ENCODE measurements at places on chromosomes 7 and 10.
A peak's percentile ranks its signal among the peaks of the same experiment; 100 is the strongest.

- no peak for DNase-seq
Observed at GRCh38 chr10:43166880-43167497, 28.7 kb downstream of the CSGALNACT2 start.

- DNase-seq: no peak
Observed at GRCh38 chr10:103106539-103106938, 86.5 kb downstream of the NT5C2 start.

DNA sequence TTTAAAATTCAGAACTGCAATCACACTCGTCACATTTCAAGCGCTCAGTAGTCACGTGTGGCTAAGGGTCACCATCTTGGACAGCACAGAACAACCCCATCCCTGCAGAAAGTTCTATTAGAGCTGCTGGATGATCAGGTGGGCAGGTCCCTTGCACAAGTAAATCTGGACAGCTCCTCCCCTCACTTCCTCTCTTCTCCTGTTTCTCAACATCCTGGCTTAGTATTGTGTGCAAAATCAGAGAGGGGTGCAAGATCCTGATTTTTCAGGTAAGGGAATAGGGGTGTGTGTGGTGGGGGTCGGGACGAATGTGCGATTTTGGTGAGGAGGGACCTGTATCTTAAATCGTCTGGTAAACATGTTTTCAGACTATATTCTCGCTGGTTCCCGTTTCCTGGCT is at the start of gene GIMAP4:
Gene GIMAP4 (plus strand): TSS at position 222 of the 400 bp plus-strand sequence. CDS start 2,512 bp downstream, outside the sequence.
- peak; percentile 21 for DNase-seq

GRCh38 chr7:150966002-150966401 is 12.1 kb downstream of the KCNH2 start:
- no peak for DNase-seq

- DNase-seq: no peak
Observed at GRCh38 chr7:141272417-141272816, 198.6 kb downstream of the TMEM178B start.

- DNase-seq: no peak
Observed at GRCh38 chr10:120336911-120337540, 120.0 kb upstream of the PLPP4 start.

DNA sequence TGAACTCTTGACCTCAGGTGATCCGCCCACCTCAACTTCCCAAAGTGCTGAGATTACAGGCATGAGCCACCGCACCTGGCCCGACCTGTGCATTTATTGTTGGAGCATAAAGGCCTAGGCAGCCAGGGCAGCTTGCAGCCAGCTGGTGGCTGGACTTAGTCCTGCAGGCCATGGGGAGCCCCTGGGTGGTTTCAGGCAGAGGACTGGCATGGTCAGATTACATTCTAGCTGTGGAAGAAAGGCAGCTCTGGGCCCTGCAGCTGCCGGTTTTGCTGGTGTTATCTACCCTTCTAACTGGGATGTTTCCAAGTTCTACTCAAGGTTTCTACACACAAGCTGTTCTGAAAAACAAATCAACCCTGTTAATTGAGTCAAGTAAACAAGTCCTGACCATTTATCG is 22.7 kb upstream of the MKRN1 start:
- no peak for DNase-seq

GRCh38 chr7:47435889-47436312 is 146.0 kb downstream of the TNS3 start:
- no peak for DNase-seq

DNA sequence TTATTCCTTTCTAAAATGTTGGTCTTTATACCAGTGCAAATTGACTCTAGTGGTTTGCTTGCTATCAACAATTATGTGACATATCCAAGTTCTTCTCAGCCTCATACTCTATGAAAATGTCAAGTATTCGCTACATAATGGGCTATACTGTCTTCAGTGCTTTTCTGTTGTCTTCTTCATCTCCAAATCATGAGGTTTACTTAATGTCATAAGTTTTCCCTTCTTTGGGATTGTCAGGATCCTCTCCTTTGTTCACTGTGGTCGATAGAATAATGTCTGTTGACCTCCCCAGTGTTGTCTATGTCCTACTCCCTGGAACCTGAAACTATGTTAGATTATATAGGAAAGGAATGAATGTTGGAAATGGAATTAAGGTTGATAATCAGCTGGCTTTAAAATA is 16.4 kb upstream of the RALA start:
- DNase-seq: no peak

GRCh38 chr7:73844848-73845460 is 2.6 kb upstream of the METTL27 start:
- DNase-seq: no peak

GRCh38 chr7:26912338-26912737 is 47.9 kb upstream of the SKAP2 start:
- no peak for DNase-seq

- DNase-seq: no peak
Observed at GRCh38 chr7:46939089-46939488, 642.8 kb downstream of the TNS3 start.

DNA sequence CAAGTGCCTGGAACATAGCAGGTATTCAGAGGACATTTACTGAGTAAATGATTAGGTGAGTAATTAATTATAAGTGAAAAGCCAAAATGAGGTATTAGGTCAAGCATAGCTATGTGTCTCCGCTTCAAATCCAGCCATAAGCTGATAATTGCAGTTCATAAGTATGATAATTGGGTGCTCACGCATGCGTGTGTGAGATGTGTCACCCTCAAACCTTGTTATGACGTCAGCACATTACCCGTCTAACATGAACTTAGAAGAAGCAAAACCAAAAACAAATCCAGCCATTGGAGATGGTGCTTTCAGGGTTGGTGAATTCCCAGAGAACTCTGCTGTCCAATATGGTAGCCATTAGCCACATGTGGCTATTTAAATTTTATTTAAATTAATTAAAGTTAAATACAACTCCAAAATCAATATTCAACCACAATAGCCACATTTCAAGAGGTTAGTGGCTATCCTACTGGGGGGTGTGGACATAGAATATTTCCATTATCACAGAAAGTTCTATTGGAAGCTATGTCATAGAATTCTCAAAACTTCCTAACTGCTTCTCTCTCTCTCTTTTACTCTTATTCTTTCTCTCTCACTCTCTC is at the start of gene CPA5:
Gene CPA5 (plus strand): TSS at position 546 of the 596 bp plus-strand sequence. CDS start 1,670 bp downstream, outside the sequence.
- DNase-seq: no peak

GRCh38 chr7:21923658-21924057 is 22.0 kb downstream of the CDCA7L start:
- DNase-seq: no peak

DNA sequence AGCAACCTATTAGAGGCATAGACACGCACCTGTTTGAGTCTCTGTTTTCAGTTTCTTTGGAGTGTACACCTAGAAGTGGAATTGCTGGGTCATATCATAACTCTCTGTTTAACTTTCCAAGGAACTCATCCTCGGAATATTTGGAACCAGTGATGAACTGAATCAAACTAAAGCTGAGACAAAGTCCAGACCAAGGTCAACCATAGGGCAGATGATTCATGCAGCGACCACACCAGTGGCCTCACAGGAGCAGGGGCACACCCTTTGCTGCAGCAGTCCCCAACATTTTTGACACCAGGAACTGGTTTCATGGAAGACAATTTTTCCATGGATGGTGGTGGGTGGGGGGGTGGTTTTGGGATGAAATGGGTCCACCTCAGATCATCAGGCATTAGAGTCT is 4.9 kb upstream of the OPTN start:
- no peak for DNase-seq

GRCh38 chr10:121702351-121703320 is 104.4 kb upstream of the FGFR2 start:
- no peak for DNase-seq

DNA sequence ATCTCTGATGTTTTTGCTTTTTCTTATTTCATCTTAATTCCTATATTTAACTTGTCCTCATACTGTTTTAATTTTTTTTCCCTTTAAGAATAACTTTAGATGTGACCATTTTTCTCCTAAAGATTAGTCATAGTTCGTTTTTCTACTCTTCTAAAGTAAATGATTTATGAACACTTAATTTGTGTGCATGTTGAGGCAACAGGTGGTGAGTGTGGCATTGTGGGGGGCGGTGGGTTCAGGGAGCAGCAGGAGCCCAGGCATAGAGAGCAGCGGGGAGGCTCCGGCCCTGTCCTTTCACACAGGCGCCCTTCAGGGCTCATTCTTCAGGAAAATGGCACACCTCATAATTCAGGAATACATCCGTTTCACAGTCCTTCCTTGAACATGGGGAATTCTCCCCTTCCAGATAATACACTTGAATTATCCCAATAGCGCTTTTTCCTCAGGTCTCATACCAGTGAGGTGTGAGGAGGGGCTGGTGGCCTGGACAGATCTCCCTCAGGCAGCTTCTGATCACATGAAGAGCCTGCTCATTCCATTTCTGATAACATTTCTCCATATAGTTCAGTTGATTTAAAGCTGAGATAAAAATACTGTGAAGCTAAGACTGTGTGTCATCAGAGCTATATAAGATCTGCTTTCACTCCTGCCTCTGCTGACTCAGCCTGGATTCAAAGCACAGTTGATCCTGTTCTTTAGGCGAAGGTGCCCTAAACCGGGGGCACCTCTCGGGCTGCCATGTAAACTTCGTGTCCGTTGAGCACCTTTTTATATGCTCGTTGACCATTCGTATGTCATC is 40.2 kb downstream of the CUL1 start:
- DNase-seq: no peak

DNA sequence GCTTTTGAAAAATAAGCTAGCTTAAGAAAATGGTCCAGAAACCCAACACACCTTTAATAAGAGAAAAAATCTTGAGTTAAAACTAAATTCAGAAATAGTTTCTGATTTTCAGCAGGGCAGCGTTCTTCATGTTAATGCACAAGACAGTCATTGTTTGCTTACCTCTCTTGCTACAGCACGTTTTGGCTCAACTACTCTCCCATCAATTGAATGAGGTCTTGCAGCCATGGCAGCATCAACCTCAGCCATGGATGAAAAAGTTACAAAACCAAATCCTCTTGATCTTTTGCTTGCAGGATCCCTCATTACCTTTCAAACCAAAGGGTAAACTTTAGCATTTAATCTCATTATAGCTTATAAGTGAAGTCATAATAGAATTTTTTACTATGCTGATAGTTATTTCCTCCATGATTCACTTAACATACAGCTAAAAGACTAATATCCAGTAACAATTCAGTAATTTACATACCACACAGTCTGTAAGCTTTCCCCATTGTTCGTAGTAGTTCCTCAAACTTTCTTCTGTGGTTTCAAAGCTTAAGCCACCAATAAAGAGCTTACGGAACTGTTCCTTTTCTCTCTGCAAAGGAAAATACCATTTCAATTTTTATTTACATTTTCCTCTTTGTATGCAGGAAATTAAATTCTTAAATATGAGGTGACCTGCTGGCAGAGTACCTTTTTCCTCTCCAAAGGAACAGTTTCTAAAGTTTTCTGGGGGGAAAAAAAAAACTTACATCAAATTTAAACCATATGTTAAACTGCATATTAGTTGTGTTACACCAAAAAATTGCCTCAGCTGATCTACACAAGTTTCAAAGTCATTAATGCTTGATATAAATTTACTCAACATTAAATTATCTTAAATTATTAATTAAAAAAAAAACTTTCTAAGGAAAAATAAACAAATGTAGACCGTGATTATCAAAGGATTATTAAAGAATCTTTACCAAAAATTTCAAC is 3.1 kb downstream of the HNRNPA2B1 start:
- no peak for DNase-seq

GRCh38 chr7:6226194-6226799 is 46.1 kb downstream of the CYTH3 start:
- no peak for DNase-seq

GRCh38 chr7:111173990-111174389 is 83.1 kb downstream of the LRRN3 start:
- no peak for DNase-seq

GRCh38 chr7:41297166-41297565 is 405.7 kb downstream of the INHBA start:
- DNase-seq: no peak

Measured in CD4-positive, alpha-beta T cell treated with Interleukin-15 for 1 hour (primary cell).